Spinal cord (tissue), 10 donors: ENCODE measurements at places on chromosomes 11 and 22. TPM values are rescaled to one million over a fixed set of nuclear protein-coding genes. Genes with fewer than 3 reads are reported as not detected.

- DNase-seq: no peak
Measured at GRCh38 chr11:128928400-128928799, 14.3 kb downstream of the TP53AIP1 start.

DNA sequence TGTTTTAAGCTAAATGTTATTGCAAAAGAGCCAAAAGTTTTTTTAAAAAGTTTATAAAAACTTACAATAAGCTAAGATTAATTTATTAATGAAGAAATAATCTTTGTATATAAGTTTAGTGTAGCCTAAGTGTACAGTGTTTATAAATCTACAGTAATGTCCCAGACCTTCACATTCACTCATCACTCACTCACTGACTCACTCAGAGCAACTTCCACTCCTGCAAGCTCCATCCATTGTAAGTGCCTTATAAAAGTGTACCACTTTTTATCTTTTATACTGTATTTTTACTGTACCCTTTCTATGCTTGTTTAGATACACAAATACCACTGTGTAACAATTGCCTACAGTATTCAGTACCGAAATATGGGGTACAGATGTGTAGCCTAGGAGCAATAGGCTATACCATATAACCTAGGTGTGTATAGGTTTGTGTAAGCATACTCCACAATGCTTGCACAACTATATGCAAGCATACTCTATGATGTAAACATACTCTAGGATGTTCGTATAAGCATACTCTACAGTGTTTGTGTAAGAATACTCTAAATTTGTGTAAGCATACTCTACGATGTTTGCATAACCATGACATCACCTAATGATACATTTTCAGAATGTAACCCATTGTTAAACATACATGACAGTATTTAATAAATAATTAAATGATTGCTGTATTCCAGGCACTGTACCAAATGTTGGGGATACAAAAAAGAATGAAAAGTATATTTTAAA, 953.0 kb downstream of the KCNA4 start:
- no peak for DNase-seq

GRCh38 chr22:38180841-38181452, 683 bp downstream of the PLA2G6 start:
- no peak for DNase-seq

DNA sequence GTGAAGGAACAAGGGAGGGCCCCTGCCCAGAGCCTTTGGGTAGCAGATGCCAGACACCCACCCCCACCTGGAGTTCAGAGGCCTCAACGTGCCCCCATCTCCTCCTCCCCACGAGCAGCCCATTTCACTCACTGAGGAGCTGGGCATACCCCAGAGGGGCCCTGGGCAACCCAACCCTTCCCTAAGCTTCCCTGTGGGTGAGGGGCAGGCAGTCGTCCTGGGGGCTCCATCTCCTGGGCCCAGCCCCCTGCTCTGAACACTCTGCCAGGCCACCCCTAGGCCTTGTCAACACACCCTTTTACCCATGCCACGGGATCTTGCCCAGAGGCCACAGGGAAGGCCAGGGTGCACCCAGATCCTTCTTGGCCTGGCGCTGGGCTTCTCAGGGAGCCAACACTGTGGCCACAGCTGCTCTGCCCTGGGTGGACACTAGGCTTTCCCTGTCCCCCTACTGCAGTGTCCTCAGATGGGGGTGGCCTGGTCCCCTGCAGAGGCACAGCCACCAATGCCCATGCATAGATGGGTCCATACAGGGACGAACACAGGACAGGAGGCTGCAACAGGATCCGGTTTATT, 3.4 kb downstream of the SLC25A1 start:
- no peak for DNase-seq

- DNase-seq: no peak
Measured at GRCh38 chr22:42396621-42397331, 35.4 kb downstream of the NFAM1 start.

DNA sequence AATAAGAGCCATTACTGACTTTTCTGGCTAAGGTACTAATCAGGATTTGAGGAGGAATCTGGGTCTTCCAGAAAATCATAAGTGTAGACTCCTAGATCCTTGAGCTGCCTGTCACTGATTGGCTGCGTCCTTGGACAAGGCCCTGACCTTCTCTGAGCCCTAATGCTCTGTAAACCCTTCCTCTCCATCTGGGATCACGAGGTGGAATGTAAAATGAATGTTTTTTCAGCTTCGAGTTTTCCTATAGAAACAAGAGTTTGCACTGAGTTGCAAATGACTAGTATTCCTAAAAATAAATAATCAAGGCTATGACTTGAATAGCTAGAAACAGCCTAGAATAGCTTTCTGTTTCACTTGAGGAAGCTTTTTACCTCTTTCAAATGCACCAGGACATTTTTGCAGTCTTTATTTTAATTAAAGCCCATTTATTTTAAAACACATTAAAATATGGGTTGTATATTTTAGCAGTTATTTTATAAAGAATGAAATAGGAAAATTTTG, 1.1 kb upstream of the DIXDC1 start:
- no peak for DNase-seq

DNA sequence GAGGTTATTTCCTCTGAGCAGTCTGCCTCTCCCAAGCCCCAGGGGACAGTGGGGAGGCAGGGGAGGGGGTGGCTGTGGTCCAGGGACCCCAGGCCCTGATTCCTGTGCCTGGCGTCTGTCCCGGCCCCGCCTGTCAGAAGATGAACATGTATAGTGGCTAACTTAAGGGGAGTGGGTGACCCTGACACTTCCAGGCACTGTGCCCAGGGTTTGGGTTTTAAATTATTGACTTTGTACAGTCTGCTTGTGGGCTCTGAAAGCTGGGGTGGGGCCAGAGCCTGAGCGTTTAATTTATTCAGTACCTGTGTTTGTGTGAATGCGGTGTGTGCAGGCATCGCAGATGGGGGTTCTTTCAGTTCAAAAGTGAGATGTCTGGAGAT, 3.1 kb downstream of the PIM3 start:
- no peak for DNase-seq

DNA sequence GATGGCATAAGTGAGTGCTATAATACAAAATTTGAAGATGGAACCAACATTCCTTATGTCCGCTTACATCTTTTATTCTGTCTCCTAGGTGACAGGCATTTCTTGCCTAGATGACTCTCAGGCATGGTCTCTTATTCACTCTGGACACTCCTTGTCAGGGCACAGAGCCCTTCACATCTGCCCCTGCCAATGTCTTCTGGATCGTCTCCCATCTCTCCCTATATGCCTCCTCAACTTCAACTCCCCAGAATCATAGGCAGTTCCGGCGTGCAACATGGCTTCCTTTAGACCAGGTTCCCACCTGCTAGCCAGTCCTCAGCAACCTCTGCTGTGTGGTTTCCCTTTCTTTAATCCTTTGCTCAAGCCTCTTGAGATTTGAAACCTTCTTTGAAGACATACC, 300.9 kb downstream of the TENM4 start:
- DNase-seq: no peak

DNA sequence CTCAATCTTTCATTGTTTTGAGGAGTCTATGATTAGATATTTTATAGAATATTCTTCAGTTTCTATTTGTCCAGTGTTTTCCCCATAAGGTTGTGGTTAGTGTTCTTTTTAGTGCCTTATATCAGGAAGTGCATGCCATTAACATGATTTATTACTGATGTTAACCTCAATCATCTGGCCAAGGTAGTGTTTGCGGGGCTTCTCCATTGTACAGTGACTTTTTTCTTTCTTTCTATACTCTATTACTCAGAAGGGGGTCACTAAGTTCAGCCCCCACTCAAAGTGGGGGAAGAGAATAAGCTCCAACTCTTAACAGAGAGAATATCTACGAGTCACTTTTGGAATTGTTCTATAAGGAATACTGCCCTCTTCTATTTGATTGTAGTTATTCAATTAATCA, 415.8 kb downstream of the DYNC2H1 start:
- DNase-seq: no peak

GRCh38 chr11:82724026-82724425, 9.6 kb downstream of the FAM181B start:
- no peak for DNase-seq

OR8D1 gene
- not detected for polyA plus RNA-seq

SCUBE2 gene
- polyA plus RNA-seq: 29.4 TPM
